DMS 273 treated with DMSO at 0.1 percent for 48 hours (cell line): ENCODE measurements at places on chromosomes 5 and 9.

DNA sequence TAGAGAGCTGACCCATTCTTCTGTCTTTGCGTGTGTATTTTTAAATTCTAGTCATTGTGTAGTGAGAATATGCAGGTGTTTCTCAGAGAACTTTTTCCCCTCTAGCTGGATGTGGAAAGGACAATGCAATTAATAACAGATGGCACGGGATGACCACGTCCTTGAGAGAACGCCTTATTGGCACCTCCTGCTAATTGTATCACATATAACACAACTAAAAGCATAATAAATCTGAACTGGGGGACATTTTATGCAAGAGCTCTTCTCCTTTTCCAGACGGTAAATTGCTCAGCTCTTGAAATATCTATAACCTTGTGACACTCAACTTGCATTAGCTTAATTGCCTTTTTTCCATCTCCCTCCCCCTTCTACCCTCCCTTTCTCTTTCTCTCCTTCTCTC lies 62.9 kb upstream of the IZUMO3 start:
- no peak for DNase-seq

GRCh38 chr5:59684388-59685190 lies 208.9 kb downstream of the PDE4D start:
- DNase-seq: no peak

DNA sequence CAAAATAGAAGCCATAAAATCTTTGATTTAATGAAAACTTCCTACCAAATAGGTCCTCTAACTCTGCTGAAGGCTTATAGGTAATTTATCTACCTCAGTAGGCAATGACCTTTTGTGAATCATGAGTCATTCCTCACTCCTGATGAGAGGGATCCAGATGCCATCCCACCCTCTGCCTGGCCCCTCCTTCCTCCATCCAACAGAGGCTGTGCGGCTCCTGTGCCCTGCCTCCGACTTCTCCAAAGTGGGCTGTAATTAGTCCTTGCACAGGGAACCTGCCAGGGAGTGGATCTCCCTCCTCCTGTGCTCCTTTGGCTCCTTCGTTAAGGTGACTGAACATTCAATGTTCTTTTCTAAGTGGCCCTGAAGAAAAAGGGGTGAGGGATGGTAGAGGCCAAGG lies 213.9 kb upstream of the TBCA start:
- DNase-seq: peak; percentile 13

DNA sequence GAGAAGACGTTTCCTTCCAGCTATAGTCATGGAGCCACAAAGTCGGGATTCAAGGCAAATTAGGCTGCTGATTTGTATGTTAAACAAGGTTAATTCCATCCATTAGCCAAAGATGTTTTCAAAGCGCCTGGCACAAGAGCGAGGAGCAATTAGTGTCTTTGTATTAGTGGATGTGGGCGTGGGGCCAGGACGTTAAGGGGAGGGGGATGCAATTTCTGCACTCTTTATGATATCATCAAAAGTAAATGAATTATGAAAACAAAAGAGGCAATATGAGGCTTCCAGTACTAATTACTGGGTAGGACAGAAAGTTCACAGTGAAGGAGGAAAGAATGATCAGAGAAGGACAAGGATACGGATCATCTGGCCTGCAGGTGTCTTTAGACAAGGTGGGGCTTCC lies 230.9 kb upstream of the MSX2 start:
- no peak for DNase-seq

- peak; percentile 33 for DNase-seq
Observed at GRCh38 chr9:101119206-101119819, 90.8 kb downstream of the PLPPR1 start.

DNA sequence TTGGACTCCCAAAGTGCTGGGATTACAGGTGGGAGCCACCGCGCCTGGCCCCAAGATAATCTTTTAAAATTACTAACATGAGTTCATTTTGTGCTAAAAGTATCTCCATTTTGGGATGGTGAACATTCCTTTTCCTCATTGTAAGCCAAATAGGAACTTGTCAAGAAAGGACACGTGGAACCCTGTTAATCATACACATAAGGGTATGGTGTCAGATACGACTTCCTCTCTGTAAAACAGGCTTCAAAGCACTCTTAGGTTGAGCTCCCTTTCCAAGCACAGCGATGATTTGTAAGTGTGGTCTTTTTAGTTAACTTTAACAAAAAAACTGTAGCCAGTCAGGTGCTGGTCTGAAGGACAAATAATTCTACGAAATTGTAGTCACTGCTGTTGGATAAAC lies 132.7 kb downstream of the UNC13B start:
- DNase-seq: no peak

DNA sequence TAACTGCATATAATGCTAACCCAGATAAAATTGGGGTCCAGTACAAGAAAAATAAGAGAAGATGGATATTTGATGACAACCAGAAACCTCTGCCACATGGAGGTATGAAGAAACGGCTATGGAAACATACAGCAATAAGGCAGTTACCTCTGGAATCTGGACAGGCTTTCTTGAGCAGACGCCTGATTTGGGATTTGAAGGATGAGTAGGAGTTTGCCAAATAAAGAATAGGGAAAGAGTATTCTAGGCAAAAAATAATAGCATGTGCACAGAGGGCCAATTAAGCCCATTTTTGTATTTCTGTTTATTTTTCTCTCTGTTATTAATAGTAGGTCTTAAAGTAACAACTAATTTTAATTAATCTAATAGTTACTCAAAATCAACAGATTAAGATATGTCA lies 144.9 kb downstream of the ADAMTSL1 start:
- no peak for DNase-seq

DNA sequence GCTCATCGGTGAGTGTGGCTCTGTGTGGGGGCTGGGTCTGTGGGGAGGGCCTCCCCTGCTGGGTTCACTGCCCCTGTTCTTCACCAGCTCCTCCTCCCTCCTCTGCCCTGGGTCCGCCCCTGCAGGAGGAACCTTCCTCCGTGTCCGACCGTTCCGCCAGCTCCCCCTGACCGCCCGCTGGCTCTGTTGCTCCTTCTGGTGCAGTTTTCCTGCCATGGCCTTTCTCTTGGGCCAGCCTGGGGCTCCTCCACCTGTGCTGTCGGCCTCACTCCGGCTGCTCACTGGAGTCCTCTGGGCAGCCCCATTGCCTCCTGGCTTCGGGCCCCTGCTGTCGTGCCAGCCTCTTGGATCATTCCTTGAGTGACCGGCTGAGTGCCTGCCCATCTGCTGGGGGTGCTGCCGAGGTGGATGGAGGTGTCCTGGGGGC lies 12.3 kb downstream of the RNU6ATAC start:
- no peak for DNase-seq

- DNase-seq: no peak
Observed at GRCh38 chr5:33032271-33033070, 321.4 kb downstream of the NPR3 start.
